Activated T-cell treated with anti-CD3 and anti-CD28 coated beads, Interleukin-2, amount 50 U/mL, for 72 hours (primary cell): ENCODE measurements at places on chromosomes 6 and 20. TPM values are rescaled to one million over a fixed set of nuclear protein-coding genes. Genes with fewer than 3 reads are reported as not detected.
A peak's percentile ranks its signal among the peaks of the same experiment; 100 is the strongest.

GRCh38 chr6:7112741-7113313, 5.1 kb downstream of the RREB1 start:
- peak; percentile 42 for DNase-seq

- no peak for DNase-seq
These were observed 38.8 kb upstream of the EMILIN3 start for GRCh38 chr20:41405436-41405835.

DNA sequence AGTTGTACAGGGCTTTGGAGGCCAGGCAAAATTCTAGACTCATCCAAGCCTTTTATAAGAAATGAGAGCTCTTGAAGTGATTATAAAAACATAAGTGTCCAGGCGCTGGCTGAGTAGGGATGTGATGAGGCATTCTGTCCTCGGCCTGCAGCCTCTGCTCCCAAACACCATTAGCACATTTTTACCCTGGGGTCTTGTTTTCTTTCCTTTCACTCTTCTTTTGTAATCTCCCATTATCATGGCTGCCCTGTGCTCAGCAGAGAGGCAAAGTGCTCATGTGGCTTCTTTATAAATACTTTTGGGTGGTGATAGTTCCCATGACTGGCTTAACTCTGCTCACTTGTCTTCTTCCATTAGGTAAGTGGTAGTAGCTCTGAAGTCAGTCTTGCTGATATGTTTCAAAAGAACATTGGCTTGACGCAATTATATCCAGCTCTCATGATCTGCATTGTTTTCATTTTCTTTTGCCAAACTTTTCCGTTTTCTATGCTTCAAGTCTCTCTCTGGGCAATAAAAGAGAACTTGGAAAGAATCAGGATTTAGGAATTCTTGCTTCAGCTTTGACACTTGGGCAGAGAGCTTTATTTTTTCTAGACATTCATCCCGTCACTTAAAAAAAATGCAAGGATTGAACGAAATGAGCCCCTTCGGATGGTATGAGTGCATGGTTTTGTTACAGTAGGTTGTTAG, 61.1 kb downstream of the CAP2 start:
- no peak for DNase-seq

DNA sequence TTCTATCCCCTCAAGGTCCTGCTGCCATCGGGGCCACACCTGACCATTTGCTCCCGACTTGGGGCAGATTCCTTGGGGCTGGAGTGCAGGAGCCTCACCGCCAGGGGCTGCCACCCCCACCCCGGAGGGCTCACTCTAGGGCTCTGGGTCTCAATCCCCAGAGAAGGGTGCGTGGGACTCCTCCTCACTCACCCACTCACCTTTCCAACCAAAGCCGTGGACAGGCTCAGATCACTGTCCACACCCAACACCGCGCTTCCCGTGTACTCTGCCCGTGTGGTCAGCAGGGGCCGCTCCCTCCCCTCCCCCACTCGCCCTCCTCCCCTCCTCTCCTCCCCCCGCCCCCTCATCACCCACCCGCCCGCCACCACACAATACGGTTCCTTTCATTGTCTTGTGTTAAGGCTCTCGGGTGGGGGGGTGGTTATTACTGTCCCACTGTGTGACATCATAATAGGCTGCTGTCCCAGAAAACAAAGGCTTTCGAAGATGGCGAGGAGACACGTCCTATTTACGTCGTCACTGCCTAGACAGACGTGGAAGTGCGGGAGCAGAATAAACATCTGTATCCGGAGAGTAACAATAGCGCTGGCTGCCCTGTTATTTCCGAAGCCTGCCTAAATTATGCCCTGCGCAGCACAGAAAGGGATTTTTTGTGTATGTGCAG, 85.8 kb downstream of the YTHDF1 start:
- no peak for DNase-seq

GRCh38 chr6:97917369-97917768, 634.4 kb upstream of the MMS22L start:
- DNase-seq: no peak

GRCh38 chr6:8057263-8057662, 6.9 kb downstream of the BLOC1S5 start:
- no peak for DNase-seq

GRCh38 chr6:24543683-24544082, 48.9 kb downstream of the ALDH5A1 start:
- DNase-seq: no peak

- no peak for DNase-seq
These were observed 81.7 kb upstream of the TENT5A start for GRCh38 chr6:81834141-81834681.

The CITED2 gene
- total RNA-seq: 73.0 TPM

The MUCL3 gene
- total RNA-seq: 0.09 TPM

The MOG gene
- not detected for total RNA-seq

The HTR1B gene
- total RNA-seq: not detected

The TBC1D7 gene
- total RNA-seq: 20.3 TPM

The FKBP5 gene
- total RNA-seq: 120 TPM

The DDO gene
- total RNA-seq: not detected

The POPDC3 gene
- total RNA-seq: not detected
